Activated T-cell treated with anti-CD3 and anti-CD28 coated beads, Interleukin-2, amount 50 U/mL, for 72 hours (primary cell): ENCODE measurements at places on chromosomes 1 and 21.

DNA sequence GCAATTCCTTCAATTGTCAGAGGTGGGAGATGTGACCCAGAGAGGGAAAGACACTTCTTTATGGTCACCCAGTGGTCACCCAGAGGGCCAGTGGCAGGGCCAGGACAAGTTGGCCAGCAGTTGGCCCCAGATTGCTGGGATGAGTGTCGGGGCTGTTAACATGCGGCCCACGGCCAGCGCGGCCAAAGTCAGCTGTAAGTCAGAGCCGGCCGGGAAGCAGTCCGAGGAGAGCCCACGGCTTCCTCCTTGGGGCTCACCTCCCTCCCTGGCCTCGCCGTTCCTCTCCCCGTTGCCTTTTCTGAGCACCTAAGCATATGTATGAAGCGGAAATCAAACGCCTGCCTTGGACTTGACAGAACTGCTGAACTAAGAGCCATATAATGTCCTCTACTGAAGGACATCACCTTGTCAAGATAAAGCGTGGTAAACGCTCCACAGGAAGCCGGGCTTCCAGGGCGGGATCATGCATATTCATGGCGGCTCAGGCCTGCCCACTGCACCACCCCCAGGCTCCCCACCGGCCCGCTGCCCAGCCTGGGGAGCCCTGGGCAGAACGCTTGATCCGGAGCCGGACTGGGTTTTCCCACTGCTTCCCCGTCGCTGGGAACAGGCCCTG lies 245.4 kb upstream of the POU3F1 start:
- DNase-seq, result no peak

- DNase-seq, result no peak
Measured at GRCh38 chr1:197435224-197435623, 167.2 kb downstream of the CRB1 start.

- no peak for DNase-seq
Measured at GRCh38 chr1:3153902-3154795, 85.1 kb downstream of the PRDM16 start.

DNA sequence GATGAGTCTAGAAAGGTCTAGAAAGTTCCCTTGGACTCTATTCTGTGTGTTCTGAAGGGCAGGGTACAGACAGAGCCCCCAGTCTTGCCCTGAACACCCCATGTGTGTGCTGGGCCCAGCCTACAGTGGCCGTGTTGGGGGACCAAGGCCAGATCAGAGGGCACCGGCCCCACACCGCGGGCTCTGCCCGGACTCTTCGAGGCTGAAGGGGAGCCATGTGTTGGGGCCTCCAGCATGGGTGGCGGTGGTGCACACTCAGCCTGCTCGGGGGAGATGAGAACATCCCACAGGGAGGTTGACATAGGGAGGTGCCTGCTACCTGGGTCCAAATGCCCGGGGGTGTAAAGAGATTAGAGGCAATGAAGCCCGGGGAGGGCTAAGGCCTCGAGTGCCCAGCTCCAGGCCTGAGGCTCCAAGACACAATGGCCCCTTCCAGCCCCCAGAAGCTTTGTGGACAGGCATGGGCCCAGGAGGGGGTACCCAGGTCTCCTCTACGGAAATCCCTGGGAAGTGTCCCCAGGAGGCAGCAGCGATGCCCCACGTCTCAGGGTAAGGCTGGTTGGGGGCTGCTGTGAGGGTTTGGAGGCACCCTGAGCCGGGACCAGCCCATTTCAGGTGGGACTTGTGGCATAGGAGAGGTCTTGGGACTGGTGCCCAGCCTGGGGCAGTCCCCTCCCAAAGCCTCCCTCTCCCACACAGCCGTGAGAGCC lies 12.1 kb downstream of the ARHGEF16 start:
- no peak for DNase-seq

DNA sequence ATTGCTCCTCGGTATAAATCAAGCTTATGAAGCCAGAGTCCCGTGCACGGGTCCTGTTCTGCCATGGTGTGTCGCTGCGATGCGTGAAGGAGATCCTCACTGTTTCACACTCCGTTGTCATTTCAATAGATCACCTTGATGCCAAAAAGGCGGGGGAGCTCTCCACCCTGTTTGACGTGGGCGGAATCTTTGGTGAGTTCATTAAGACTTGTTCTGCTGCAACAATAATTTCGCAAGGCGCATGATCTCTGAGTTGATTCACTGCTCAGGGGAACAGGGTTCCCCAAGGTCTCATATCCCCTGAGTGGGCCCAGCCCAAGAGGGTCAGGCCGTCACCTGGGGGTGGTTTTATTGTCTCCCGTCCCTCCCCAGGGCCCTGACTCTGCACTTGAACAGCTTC lies 50.0 kb downstream of the SLC37A1 start:
- DNase-seq, result no peak
